ENCODE measurements at places on chromosomes 1 and 21. TPM values are rescaled to one million over a fixed set of nuclear protein-coding genes. Genes with fewer than 3 reads are reported as not detected.

FAM151A gene
- not detected for total RNA-seq

CD160 gene
- 0.20 TPM for total RNA-seq

- peak; percentile 93 for DNase-seq
These were observed 31.9 kb downstream of the NEK2 start for GRCh38 chr1:211643324-211644212.

DNA sequence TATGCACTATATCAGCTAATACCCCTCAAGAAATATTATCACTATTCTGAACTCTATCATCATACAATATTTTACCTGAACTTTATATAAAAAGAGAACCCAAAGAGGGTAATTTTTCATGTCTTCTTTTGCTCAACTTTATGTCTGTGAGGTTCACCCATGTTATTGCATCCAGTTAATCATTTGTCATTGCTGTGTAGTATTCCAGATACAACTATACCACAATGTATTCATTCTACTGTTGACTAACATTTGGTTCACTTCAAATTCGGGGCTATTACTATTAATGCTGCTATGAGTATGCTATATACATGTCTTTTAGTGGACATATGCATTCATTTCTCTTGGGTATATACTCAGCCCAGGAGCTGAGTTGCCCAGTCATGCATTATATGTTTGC lies 21.0 kb upstream of the DLGAP3 start:
- DNase-seq: no peak

DNA sequence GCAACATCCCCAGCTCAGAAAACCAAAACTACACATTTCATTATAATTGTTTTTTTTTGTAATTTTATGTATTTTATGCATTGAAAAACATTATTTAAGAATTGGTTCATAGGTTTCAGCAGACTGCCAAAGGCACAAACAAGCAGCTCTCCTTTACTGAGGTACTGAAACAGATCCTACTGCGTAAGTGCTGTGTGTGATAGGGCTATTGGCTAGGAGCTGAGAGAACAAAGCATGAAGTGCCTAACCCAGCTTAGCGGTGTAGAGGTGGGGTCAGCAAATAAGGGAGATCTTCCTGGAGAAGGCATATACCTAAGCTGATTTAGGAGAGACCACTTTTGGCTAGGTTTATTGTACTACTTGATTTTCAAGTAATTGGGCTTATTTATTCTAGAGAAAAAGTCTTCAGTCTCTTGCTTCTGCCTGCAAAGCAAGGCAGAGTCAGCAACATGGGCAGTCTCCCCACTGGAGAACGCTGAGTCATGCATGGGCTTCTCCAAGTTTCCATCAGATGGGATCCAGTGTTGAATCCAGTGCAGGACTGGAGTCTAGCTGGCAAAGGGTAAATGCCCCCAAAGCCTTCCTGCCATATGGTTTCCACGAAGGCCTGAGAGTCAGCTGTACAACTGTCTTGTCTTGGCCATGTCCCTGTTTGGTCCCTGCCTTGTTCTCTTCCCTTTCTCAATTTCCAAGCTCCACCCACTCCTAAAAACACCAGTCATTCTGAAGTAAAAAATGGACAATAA lies 18.0 kb upstream of the YTHDF2 start:
- peak; percentile 23 for DNase-seq

DNA sequence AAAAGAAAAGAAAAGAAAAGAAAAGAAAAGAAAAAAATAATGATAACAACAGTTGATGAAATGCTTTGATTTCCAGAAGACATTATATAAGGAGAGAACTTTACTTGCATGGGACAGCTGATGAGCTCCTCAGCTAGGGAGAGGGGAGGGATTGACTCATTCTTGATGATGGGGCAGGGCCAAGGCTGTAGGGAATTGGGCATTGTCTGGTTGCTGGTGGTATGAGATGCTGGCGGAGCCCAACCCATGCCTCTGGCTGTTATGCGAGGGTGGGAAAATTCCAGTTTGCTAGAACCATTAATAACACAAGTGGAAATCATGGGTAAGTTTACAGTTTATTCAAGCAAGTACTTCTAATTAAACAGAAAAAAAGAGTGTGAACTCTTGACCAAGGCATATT lies 36.0 kb upstream of the KIF26B start:
- DNase-seq: peak; percentile 9

LIPI gene
- not detected for total RNA-seq

GRCh38 chr1:218925777-218926176 lies 247.9 kb upstream of the LYPLAL1 start:
- DNase-seq: no peak

GPR25 gene
- 0.10 TPM for total RNA-seq

GRCh38 chr1:233480198-233480597 lies 133.7 kb upstream of the KCNK1 start:
- no peak for DNase-seq

INSRR gene
- not detected for total RNA-seq

GRCh38 chr1:7207875-7208646 lies 422.8 kb downstream of the CAMTA1 start:
- DNase-seq: peak; percentile 74

DNA sequence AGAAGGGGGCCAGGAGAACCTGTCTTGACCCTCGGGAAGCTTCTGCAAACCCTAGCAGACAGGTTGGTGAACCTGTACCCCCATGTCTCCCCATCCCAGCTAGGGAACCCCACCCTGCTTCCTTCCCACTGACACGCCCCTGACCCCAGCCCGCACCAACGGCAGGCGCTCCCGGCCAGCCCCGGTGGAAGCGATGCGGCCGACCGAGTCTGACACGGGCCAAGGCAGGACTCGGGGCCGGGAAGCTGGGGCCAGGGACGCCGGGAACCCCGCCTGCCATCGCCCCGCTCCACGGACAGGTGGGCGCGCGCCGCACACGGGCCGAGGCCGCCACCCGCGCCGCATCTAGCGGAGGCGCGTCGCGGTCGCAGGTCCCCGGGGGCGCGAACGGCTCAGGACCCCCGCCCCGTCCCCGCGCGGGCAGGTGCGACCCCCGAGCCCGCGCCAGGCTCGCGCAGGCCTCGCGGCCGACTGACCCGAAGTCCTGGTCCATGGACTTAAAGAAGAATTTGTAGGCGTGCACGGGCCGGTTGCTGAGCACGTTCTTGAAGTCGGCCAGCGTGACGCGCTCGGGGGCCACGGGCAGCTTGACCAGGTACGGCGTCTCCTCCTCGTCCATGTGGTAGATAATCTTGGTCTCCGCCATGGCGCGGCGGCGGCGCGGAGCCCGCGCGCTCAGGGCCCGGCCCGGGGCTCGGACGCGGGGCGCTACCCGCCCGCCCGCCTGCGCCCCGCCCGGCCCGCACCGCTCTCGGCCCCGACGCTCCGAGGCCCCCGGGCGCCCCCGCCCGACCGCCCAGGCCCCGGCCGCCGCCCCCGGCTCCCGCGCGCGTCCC lies 580 bp downstream of the DVL1 start:
- peak; percentile 23 for DNase-seq

- DNase-seq: no peak
These were observed 27.7 kb downstream of the CD34 start for GRCh38 chr1:207883104-207883651.

DNA sequence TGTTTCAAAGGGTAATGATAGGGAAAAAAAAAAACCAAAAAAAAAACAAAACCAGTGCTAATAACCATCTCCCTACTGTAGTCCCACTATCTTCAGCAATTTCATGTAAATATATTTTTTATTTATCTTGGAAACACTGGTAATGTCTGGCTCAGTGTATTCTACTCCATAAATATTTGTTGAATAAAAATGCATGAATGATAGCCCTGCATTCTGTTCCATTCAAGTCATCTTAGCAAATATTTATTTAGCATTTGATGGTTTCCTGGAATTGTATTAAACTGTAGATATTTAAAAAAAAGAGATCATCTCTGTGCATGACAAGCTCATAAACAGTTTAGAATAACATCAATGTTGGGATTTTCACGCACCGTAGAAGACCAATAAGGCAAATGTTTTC lies 24.2 kb downstream of the IL23R start:
- DNase-seq: no peak

- no peak for DNase-seq
These were observed 10.0 kb upstream of the LEFTY2 start for GRCh38 chr1:225950905-225951497.

- no peak for DNase-seq
These were observed 4.7 kb downstream of the ZBTB7B start for GRCh38 chr1:155007251-155007828.

DNA sequence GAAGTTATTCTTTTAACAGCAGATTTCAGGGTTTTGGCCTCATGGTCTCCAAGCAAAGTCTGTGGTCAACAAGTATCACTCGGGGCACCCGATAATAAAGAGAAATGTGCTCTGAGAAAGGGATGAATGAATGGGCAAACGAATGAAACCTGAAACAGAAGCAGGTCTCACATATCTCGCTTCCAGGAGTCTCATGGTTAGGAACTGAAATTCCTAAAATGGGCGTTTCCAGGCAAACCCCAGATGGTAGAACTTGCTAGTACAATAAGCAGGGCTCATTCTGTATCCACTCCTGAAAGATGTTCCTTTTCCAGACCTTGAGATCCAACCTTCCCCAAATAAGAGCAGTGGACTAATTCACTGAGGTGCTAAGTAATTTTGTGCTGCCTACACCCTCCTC lies 87.2 kb downstream of the LAMC2 start:
- no peak for DNase-seq

WNT2B gene
- 33.5 TPM for total RNA-seq

GRCh38 chr21:27450216-27450615 lies 483.3 kb upstream of the ADAMTS5 start:
- no peak for DNase-seq

CELA3A gene
- not detected for total RNA-seq

- DNase-seq: peak; percentile 74
These were observed 707 bp upstream of the KLHL21 start for GRCh38 chr1:6603238-6603914.

GRCh38 chr1:234149217-234149616 lies 224.0 kb upstream of the COA6 start:
- DNase-seq: no peak

ZNF683 gene
- total RNA-seq: not detected

NPPA gene
- total RNA-seq: not detected

LAMB3 gene
- total RNA-seq: 433 TPM

TCHHL1 gene
- not detected for total RNA-seq

GRCh38 chr1:20448671-20449071 lies 37.3 kb downstream of the CAMK2N1 start:
- DNase-seq: no peak

ANKRD34A gene
- not detected for total RNA-seq

- no peak for DNase-seq
These were observed 129.3 kb upstream of the GJB5 start for GRCh38 chr1:34625521-34626015.

Data from renal cortical epithelial cell (primary cell).